Transverse colon (tissue), 4 donors: ENCODE measurements at places on chromosomes 3 and 15. TPM values are rescaled to one million over a fixed set of nuclear protein-coding genes. Genes with fewer than 3 reads are reported as not detected.

DNA sequence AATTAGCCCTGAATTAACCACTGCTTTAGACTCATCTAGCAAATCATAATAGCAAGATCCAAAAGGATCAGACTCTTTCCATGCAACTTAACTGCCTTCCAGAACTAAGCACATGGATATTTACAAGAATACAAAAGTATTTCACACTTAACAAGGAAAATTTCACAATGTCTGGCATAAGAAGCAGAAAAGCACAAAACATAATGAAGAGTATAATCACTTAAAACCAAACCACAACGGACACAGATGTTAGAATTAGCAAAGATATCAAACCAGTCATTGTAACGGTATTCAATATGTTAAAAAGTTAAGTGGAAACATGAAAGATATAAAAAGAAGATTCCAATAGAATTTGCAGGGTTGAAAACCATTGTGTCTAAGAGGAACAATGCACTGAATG lies 51.5 kb upstream of the COL6A6 start:
- H3K27ac ChIP-seq: no peak overlapping the region
- no peak overlapping the region for H3K4me3 ChIP-seq
- no peak for DNase-seq

DNA sequence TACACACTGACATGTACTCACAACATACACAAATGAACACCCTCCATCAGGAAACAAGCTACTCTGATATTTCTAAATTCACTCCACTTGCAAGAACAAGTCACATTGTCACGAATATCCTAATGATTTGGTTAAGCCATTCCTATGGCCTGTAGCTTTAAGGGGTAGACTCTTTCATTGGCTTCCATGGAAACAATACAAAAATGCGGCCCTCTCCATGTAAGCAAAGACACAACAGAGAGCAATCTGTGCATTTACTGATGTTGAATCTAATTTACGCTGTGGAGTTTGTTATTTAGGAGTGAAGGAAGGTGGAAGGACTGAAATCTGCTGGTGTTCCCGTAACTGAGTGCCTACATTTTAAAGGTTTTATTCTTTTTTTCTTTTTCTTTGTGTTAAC lies 114.5 kb downstream of the FMN1 start:
- H3K27ac ChIP-seq: no peak overlapping the region
- DNase-seq: no peak
- no peaks in the 10 kb centered on the region for H3K27me3 ChIP-seq
- no peaks in the 10 kb centered on the region for H3K36me3 ChIP-seq
- H3K4me1 ChIP-seq: no peaks in the 10 kb centered on the region

GRCh38 chr15:95715116-95715903 lies 615.2 kb upstream of the NR2F2 start:
- H3K4me3 ChIP-seq: no peak overlapping the region
- no peaks in the 10 kb centered on the region for H3K4me1 ChIP-seq
- no peak for DNase-seq
- no peaks in the 10 kb centered on the region for H3K36me3 ChIP-seq
- H3K27me3 ChIP-seq: no peaks in the 10 kb centered on the region

GRCh38 chr15:63196842-63197241 lies 7.4 kb downstream of the RAB8B start:
- H3K27ac ChIP-seq: peak overlapping the region; percentile 71
- no peaks in the 10 kb centered on the region for H3K36me3 ChIP-seq
- peaks cover 28% of the 10 kb centered on the region for H3K4me1 ChIP-seq
- DNase-seq: no peak

DNA sequence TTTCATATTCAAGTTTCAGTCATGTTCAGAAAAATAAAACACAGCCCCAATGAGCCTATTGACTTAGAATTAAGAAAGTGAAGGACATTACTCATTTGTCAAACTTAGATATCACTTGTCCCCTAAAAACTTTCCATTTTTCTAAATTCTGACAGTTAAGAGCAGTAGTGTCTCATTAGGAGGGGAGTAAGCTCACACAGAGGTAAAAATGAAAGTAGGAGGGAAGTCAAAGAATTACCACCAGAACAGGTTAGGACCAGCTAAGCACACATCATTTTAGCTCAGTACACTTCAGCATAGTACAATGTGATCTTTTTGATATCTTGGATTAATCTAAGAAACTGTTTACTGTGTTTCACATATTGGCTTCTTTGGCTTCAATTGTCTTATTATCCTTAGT lies 64.3 kb downstream of the OSTN start:
- no peak for DNase-seq
- no peak overlapping the region for H3K27ac ChIP-seq
- H3K27me3 ChIP-seq: no peaks in the 10 kb centered on the region

GRCh38 chr15:44782516-44782915 lies 46.2 kb downstream of the TRIM69 start:
- no peaks in the 10 kb centered on the region for H3K4me1 ChIP-seq
- no peaks in the 10 kb centered on the region for H3K36me3 ChIP-seq
- H3K27ac ChIP-seq: no peak overlapping the region
- H3K27me3 ChIP-seq: no peaks in the 10 kb centered on the region
- DNase-seq: no peak

- peaks cover 7% of the 10 kb centered on the region for H3K36me3 ChIP-seq
- peak; percentile 54 for DNase-seq
- no peak overlapping the region for H3K27ac ChIP-seq
Measured at GRCh38 chr15:89171136-89172072, 50.0 kb downstream of the RLBP1 start.

DNA sequence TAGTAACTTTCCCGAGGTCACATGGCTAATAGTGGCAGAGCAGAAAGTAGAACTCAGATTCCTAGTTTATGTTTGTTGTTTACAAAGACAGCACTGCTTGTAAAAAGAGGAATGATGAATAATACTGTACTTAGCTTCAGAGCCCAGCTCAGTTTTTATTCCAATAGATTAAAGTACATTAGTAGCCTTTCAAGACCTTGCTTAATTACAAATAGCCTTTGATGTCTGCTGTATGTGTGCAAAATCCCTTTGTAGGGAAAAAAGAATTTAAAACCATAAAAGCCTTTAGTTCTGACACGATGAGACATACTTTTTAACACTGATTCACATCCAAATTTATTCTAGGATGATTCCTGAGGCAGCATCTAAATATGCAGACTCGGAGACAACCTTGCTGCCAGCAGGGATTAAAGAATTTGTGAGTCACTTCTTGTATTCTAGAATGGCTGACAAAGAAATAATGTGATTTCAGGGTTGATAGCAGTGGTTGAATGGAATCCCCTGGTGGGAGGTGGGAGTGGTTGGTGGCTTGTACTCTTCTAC lies 324.2 kb upstream of the TGFBR2 start:
- H3K27ac ChIP-seq: no peak overlapping the region
- H3K27me3 ChIP-seq: no peaks in the 10 kb centered on the region
- H3K4me3 ChIP-seq: no peak overlapping the region
- DNase-seq: no peak
- H3K4me1 ChIP-seq: peaks cover 11% of the 10 kb centered on the region
- H3K36me3 ChIP-seq: no peaks in the 10 kb centered on the region

DNA sequence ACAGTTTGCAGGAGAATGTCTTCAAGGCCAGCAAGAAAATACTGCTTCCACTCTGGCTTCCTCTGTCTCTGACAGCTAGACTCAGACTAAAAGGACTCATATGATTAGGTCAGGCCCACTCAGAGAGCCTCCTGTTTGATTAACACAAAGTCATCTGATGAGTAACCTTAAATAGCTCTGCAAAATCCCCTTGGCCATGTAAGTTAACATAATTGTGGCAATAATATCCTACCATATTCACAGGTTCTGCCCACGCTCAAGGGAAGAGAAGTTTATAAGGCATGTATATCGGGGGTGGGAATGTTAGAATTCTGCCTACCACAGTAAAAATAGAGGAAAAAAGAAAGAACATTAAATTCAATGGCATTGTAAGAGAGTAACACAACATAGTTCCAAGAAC lies 20.6 kb upstream of the HHATL start:
- no peak for DNase-seq
- no peak overlapping the region for H3K27ac ChIP-seq
- H3K27me3 ChIP-seq: no peaks in the 10 kb centered on the region

Gene CHAC1
- 0.60 TPM for total RNA-seq

Gene STRIT1
- not detected for total RNA-seq
